Fibroblast of villous mesenchyme (primary cell): ENCODE measurements at places on chromosomes 1 and 21. TPM values are rescaled to one million over a fixed set of nuclear protein-coding genes. Genes with fewer than 3 reads are reported as not detected.

LCE3E gene
- not detected in 2 replicates for total RNA-seq

THEM5 gene
- not detected in 2 replicates for total RNA-seq

IFT25 gene
- 23.5 and 30.2 TPM in 2 replicates for total RNA-seq

TCP10L gene
- 0.32 TPM in 1 of 2 replicates, not detected in the other for total RNA-seq

NLRP3 gene
- total RNA-seq, result 0.43 and 0.97 TPM in 2 replicates

GUCA2A gene
- total RNA-seq, result not detected in 2 replicates

SLC45A1 gene
- 0.86 and 1.9 TPM in 2 replicates for total RNA-seq
